Ammon's horn (tissue), 1 donor: ENCODE measurements at places on chromosomes 2 and 18.

DNA sequence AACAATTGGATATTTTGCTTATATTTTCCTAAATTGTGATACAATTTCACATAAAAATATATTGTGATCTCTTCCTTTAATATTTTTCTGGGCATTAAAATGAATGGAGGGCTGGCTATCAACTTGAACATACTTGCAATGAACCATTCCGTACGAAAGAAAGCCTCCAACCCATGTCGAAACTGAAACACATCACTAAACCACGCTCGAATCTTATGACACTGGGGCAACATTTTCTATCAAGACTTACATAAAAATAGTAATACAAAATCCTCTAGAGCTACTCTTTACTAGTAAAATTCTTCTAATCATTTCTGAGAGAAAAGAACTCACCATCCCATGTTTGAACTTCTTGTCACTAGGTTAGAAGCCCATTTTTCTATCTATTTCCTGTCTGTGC lies 132.8 kb upstream of the DOK6 start:
- no peak for DNase-seq

- DNase-seq, result no peak
These were observed 212.9 kb downstream of the CYP26B1 start for GRCh38 chr2:71934595-71935261.

DNA sequence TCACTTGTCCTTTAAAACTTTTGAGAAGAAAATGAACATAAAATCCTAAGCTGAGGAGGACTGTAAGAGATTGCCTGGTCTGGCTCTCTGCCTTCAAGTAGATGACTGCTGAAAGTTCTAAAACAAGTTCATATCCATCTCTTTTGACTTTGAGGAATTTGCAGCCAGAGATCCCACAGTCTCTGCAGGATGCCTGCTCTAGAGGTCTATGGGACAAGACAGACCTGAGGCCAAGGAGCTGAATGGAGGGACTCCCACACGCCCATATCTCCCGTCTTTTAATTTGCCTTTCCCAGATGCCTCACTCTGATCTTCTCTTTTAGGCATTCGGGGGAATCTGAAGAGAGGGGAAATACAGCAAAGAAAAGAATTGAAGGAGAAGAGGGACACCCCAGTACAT lies 255.9 kb upstream of the RASGRP3 start:
- no peak for DNase-seq

- no peak for DNase-seq
These were observed 426.1 kb downstream of the DCC start for GRCh38 chr18:52766002-52766545.

DNA sequence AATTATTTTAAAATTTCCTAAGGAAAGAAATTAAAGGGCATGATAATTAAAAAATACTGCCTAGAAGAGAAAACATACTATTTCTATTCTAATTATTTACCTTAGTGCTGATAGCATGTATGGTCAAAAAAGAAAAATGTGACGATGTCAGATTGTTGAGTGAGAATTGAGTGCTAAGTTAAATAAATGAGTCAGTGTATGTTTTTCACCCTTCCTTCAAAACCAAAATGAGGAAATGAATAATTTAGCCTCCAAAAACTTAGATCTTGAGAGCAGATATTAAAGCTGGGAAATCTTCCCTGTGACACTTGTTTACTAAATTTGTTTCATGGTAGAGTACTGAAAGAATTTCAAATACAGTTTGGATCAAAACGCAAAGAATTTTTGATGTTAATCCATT lies 58.6 kb upstream of the NYAP2 start:
- DNase-seq, result no peak

DNA sequence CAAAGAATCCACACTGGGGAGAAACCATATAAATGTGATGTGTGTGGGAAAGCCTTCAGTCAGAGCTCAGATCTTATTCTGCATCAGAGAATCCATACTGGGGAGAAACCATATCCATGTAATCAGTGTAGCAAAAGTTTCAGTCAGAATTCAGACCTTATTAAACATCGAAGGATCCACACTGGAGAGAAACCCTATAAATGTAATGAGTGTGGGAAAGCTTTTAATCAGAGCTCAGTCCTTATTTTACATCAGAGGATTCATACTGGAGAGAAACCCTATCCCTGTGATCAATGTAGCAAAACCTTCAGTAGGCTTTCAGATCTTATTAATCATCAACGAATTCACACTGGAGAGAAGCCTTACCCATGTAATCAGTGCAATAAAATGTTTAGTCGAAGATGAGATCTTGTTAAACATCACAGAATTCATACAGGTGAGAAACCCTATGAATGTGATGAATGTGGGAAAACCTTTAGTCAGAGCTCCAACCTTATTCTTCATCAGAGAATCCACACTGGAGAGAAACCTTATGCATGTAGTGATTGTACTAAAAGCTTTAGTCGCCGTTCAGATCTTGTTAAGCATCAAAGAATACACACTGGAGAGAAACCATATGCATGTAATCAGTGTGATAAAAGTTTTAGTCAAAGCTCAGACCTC lies 16.7 kb upstream of the ZSCAN30 start:
- no peak for DNase-seq

GRCh38 chr2:28117104-28117596 lies 226.6 kb downstream of the BABAM2 start:
- no peak for DNase-seq

GRCh38 chr2:240301256-240301795 lies 134.1 kb upstream of the GPC1 start:
- no peak for DNase-seq

DNA sequence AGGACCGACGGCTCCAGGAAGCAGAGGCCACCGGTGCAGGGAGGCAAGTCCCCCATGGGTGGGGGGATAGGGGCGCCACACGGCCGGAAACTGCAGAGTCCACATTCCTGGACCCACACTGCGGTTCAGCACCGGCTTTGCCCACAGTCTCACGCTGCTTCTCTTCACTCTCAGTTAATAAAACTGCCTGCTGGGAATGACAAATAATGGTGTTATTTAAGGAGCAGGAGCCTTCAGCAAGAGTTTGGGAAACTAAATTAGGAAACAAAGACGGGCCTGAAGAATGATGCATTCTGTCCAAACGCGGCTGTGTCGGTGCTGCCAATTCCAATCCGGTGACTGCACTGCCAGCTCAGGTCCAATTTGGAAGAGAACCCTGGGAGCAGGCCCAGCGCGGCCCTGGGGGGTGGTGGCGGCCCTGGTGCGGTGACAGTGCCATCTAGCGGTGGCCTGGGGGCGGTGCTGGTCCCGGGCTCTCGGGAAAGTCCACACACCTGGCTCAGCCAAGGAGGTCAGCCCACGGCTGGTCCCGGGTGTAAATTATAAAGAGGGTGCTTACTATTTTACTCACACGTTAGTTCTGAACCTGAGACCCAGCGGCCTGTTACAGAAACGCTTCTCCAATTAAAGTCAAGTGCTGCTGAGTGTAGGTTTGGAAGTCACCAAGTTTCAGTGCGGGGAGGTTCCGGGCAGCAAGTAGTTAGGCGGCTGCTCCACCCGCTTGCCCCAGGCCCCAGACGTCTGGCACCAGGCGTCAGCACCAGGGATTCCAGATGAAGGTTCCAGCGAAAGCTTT lies 73.1 kb upstream of the PXDN start:
- peak; percentile 85 for DNase-seq

DNA sequence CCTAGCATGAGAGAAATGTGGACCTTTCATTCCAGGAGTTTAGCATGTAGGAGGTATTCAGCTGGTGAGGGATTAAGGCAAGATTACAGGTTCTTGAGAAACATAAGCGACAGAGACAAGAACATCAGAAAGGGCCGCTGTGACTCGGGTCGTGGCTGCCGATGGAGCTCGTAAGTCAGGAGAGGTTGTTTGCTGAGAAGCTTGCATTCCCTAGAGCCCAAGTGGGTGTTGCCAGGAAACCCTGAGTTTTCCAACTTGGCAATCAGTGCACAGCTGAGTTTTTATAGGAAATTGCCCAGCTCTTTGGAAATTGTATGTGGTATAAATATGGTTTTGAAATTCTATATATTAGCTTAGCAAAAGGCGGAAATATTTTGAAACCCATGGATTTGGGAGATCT lies 46.4 kb upstream of the CYP1B1 start:
- DNase-seq, result peak; percentile 65

DNA sequence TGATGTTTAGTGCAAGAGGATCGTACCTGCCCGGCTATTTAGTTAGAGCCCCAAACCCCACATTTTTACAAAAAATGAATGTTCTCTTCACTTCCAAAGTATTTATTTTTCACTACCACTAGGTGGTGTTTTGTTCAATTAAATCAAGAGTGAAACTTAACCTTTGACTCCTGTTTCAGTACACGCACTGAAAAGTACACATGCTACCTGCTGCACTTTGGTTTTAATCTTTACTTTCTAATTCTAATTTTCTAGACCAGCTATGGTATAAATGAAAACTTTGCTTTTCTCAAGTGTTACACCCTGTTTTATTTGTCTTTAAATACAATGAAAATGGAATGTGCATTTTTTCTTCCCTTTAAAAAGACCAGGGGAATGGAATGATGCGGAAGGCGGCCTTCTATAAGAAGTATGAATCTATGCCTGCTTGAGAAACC lies 31.4 kb upstream of the CHN1 start:
- DNase-seq, result peak; percentile 7

GRCh38 chr2:27324720-27325119 lies 1.8 kb upstream of the MPV17 start:
- DNase-seq, result no peak

- no peak for DNase-seq
These were observed 69.6 kb downstream of the ICOS start for GRCh38 chr2:204005940-204006721.

DNA sequence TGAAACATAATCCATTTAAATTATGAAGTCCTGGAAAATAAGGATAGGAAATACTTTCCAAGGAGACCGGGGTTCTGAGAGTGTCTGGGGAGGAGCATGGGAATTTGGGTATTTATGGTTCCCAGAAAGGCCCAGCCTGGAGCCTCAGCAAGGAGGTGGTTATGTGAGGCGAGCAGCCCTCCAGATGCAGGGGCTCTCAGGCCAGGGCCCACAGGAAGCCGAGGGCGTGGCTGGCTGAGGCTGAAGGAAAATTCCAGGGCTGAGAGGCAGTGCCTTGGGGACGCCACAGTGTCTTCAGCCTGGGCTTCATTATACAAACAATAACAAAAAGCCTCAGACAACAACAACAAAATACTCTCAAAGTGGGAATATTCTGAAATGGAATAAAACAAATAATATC lies 86.9 kb upstream of the SERPINE2 start:
- DNase-seq, result no peak

DNA sequence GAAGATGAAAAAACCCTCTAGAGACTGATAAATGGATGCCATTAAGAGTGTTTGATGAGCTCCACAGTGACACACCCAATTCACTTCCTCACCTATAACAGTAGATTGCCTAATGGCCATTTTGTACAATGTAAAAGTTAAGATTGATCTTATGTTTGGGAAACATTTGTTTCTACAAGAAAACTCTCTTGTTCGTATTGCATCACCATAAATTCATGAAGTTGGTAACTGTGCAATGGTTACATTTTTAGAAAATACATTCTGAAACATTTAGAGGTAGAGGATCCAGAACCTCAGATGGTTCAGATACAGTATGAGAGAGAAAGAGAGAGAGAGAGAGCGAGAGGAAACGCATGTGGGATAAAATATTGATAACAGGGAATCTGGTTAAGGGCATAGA lies 31.8 kb downstream of the DAPL1 start:
- no peak for DNase-seq

DNA sequence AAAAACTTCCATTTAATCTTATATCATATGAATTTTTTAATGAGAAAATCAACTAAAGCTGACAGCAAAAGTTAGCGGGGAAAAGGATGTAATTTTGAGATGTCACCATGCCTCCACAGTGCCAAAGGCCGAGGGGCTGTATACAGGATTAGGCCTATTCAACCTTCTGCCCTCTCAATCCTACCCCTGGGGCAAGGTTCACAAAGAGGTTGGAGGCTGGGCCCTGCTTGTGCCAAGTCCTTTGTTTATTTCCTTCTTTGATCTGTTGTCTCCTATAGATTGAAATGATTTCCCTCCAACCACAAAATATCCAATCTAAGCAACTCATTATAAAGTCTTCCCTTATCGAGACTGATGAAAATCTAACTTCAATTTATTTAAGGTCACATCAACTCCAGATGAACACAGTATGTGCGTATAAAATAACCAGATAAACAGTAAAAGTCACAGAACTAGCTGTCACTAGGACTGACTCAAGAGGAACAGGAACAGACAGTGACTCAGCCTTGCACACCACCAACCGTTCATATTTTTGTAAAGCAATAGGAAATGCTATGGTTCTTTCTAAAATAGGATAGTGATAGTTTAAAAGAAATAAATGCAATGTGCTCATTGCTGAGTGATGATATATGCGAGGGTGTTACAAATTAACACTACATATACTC lies 95.8 kb downstream of the SLC25A12 start:
- DNase-seq, result peak; percentile 39

GRCh38 chr2:88669482-88670214 lies 21.8 kb upstream of the RPIA start:
- DNase-seq, result peak; percentile 41

DNA sequence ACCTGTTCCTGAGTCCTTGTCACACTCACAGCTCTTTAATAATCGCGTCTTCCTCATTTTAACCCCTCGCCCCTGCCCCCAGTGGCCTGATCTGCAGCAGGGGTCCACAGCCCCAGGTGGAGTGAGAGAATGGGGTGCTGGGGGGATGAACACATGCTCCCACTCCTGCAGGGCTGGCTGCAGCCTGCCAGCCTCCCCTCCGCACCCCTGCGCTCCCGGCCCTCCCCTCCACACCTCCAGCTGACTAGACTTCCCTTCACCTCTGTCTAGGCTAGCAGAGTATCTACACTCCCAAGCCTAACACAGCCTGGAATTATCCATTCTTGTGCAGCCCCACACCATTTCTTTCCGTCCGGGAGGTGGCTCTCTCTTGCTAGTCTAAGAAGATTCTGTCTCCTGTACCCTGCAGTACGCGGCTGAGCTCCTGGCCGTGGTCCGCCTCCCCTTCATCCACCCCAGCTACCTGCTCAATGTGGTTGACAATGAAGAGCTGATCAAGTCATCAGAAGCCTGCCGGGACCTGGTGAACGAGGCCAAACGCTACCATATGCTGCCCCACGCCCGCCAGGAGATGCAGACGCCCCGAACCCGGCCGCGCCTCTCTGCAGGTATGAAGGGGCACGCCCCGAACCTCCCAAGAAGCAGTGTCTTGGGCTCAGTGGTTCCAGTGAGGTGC lies 231.6 kb downstream of the ATAD2B start:
- DNase-seq, result no peak

DNA sequence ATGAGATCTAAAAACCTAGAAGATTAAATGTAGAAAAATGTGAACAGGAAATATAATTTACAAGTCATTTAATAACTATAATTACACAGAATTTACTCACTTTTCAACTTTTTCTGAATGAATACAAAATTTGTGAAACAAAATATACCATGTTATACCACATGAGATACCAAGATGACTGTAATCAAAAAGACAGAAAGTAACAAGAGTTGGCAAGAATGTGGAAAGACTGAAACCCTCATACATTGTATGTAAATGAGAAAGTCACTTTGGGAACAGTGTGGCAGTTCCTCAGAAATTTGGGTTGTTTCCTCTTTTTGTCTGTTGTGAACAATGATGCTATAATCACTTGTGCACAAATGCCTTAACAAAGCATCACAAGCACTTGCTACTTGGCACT lies 145.4 kb upstream of the ZNF804A start:
- no peak for DNase-seq
